Natural killer cell treated with Interleukin-12 subunit alpha and Interleukin-12 subunit beta and Interleukin-15 and Interleukin-18, amount 100 ng/mL, for 72 hours (primary cell): ENCODE measurements at places on chromosomes 16 and 17.

DNA sequence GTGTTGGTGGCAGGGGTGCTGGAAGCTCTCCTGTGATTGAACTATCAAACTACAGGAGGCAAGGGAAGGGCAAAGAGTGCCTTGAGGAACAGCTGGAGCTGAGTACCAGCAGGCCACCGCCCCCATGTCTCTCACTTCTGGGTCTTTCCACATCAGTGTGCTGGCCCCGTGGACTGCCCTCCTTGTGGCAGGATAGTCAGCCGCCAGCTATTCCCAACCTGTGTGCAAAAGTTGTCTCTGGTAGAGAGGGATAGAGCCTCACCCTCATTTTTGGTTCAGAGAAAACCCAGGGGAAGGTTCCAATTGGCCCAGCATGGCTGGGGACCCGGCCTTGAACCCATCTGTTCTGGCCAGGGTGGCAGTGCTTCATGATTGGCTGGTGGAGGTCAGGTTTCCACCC lies 211.8 kb downstream of the IRF8 start:
- no peak for DNase-seq

- DNase-seq: no peak
These were observed 3.8 kb downstream of the TBX21 start for GRCh38 chr17:47736501-47737495.

- no peak for DNase-seq
These were observed 13.3 kb downstream of the AFMID start for GRCh38 chr17:78200451-78200850.

GRCh38 chr17:45823598-45823997 lies 21.1 kb upstream of the SPPL2C start:
- DNase-seq: no peak

GRCh38 chr17:51362811-51363585 lies 102.7 kb downstream of the UTP18 start:
- DNase-seq: no peak

- DNase-seq: no peak
These were observed 25.0 kb upstream of the BCAS3 start for GRCh38 chr17:60652454-60653247.

DNA sequence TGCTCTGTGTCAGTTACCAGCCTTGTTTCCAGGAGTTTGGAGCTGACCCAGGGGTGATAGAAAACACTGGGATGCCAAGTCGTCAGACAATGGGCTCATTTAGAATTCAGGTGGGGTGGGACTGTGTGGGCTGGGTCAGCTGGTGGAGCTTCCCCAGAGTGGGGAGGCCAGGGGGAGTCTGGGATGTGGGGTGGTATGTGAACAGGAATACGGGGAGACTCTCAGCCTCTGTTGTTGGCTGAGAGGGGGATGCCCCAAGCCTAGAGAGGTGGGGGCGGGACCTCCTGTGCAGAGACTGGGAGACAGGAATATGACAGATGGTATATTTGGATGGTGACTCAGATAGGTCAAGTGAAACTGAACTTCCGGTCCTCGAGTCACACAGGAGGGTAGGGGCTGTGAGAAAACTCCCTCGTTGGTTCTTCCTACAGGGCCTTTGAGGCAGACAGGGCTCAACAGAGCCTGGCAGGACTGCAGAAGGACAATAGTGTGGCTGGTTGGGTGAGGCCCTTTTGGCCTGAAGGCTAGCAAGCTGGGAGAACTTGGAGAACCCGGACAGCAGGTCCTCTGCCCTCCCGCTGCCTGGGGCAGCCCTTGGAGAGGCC lies 23.7 kb downstream of the CDH1 start:
- no peak for DNase-seq

GRCh38 chr16:46612121-46612520 lies 9.1 kb downstream of the SHCBP1 start:
- no peak for DNase-seq

- no peak for DNase-seq
These were observed at the start of gene IRX3 for GRCh38 chr16:54286366-54287130. Gene IRX3, minus strand, starts transcription at chr16:54286787. Its CDS starts 737 bp downstream, at chr16:54286050.

- DNase-seq: no peak
These were observed 18.5 kb upstream of the ARHGAP27 start for GRCh38 chr17:45451131-45451530.

- no peak for DNase-seq
These were observed 205.1 kb upstream of the MAF start for GRCh38 chr16:79805621-79806020.

GRCh38 chr17:14902803-14903202 lies 362.3 kb downstream of the PMP22 start:
- no peak for DNase-seq

DNA sequence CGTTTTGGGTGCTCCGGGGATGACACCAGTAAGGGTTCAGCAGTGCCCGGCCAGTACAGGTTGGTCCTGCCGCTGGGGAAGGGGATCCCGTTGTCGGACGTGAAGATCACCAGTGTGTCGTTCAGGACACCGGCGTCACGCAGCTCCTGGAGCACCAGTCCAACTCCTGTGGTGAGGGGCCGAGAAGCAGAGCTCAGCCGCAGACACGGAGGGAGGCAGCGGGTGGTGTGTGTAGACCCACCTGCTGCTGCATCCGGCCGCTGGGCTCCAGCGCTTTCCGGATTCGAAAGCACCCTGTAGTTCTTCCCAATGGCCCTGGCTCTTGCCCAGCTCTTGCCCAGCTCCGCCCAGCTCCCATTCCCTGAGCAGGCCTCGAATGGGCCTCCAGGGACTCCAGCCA lies 8.0 kb downstream of the SGSH start:
- DNase-seq: no peak

GRCh38 chr16:360698-361336 lies 8.3 kb upstream of the AXIN1 start:
- DNase-seq: no peak

GRCh38 chr16:66476328-66477027 lies 49.4 kb downstream of the BEAN1 start:
- DNase-seq: no peak

DNA sequence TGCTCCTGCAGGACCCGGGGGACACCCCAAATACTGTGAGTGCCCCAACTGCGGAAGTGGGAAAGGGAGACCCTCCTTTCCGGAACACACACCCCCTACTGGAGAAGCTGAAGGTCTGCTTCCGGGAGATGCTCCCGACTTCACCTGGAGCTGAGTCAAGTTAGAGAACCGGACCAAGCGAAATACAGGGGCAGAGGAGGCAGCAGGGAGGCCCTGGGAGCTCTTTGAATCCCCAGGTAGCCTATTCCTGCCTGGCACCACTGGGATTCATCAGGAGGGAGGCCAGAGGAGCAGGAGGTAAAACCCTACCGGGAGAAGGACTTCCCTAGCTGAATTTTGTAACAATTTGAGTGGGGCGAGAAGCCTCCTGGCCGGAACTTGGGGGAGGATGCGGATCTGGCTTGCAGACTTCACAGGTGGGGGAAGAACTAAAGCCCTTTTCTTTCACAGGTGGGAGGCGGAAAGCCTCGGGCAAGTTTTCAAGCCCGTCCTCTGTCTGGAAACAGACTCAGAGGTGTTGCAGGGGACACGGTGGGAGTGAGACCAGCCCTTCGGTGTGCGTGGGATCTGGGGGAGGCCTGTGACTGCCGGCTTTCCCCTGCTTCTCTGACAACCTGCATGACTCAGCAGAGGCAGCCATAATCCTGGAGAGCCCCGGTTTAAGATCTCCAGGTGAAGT lies 22.4 kb upstream of the TEKT1 start:
- DNase-seq: no peak

DNA sequence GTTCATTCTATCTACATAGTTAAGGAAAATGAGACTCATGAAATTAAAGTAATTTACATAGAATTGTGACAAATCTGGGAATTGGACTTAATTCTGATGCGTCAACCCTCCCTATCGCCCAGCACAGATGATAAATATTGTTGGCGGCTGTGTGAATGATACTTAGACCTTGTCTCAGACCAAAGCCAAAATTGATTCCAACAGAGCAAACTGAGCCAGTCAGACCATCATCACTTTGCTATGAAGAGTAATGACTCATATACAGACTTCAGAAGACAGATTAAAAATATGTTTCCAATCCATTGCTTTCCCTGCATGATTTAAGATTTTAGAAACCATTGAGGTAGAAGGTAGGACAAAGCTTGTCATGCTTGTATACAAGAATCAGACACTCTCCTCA lies 1156.7 kb upstream of the CDH8 start:
- DNase-seq: no peak

- DNase-seq: no peak
These were observed 82.6 kb downstream of the HIC1 start for GRCh38 chr17:2137342-2138098.

DNA sequence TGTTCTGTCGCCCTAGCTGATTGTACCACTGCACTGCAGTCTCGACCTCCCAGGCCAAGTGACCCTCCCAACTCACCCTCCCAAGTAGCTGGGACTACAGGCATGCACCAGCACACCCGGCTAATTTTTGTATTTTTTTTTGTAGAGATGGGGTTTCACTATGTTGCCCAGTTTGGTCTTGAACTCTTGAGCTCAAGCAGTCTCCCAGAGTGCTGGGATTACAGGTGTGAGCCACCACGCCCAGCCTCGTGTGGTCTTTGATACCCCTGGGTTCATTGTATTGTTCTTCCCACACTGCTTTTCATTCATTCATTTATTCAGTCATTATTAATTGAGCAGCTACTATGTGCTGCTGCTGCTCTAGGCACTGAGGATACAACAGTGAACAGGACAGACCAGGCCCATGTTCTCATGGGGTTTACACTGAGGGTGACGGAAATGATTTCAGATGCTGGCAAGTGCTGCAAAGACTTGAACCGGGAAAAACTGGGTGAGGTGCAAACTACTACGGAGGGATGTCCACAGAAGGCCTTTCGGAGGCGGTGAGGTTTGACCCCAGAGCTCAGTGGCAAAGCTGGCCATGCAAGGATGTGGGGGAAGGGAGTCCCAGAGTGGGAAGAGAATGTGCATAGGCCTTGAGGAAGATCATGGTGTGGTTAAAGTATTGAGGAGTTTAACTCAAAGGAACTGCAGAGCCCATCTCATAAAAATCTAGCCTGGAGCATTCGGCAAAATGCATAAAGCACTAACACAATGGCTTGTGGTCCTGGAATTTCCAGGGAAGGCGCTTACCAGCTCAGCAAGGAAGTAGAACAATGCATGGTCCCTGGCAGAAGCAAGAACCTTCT lies 10.9 kb downstream of the ABCC1 start:
- no peak for DNase-seq

GRCh38 chr16:83808573-83809014 lies 816 bp downstream of the HSBP1 start:
- DNase-seq: no peak
